SHP77 (cell line): ENCODE measurements at places on chromosomes 13 and 19.

DNA sequence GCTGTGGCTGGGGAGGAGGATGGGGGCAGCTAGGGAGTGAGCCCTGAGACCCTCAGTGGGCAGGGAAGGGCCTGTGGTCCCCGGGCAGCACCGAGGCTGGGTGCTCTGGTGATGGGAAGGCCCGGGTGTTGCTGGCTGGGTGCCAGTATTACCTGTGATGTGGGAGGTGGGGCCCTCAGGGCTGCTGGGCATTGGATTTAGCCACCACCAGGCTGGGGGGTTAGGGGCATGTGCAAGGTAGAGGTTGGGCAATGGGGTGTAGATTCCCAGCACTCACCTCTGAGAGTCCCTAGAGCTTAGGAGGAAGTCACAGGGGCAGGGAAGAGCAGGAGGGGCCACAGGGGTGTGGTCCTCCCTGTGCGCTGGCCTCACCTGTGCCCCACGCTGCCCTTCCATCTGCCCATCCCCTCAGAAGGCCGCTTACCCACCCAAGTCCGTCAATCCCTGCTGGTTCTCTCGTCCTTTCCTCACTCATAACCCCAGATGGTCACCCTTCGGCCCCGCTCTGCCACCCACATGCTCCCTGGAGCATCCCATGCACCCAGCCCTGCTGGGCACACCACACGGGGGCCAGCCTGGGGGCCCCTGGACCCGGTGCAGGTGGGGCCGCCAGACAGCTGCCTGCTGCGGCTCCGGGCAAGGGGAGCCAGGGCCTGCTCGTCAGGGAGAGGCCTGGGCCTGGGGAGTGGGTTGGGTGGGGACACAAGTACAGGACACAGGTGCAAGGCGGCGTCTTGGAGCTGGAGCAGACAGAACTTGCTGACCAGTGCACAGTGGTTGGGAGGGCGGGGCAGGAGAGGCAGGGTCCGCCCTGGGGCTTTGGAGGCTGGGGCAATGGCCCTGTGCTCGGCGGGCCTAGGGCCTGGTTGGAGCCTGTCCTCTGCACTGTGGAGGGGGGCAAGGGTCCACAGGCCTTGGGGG is 12.5 kb downstream of the EPN1 start:
- no peak for DNase-seq

DNA sequence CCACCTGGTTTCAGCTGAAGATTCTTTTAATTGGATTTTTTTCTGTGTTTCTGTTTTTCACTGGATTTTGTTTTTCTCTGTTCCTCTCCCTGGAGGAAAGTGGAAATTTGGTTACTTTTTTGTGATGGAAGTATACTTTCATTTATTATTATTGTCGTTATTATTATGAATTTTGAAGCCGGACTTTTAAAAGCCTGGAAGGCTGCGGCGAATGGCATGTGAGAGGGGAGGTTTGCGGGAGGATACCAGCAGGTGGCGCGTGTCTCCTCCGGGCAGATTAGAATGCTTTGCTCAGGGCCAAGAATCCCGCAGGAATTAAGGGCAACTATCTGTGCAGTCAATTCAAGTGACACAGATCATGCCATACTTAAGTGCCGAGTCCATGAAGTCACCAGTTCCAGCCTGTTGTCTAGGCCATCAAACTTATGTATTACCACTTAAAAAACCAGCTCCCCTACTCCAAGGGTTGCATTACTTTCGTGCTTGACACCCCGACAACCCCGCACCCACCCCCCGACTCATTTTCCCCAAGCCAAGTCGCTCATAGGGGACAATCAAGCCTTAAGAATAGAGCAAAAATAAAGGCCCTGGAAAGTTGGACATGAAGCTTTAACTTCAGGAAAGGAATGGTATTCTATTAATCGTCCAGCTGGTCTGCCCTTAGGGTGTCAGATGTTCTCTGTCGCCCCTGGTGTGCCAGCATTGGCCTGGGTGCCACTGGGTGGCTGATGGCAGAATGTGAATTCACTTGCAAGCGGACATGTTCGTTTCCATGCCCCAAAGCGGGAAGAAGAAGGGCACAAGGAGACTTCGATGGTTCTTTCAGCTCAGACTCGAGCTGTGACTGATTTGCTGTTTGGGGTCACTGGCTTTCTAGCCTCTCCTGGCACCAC is 1.3 kb upstream of the LRCH1 start:
- DNase-seq: peak; percentile 53

DNA sequence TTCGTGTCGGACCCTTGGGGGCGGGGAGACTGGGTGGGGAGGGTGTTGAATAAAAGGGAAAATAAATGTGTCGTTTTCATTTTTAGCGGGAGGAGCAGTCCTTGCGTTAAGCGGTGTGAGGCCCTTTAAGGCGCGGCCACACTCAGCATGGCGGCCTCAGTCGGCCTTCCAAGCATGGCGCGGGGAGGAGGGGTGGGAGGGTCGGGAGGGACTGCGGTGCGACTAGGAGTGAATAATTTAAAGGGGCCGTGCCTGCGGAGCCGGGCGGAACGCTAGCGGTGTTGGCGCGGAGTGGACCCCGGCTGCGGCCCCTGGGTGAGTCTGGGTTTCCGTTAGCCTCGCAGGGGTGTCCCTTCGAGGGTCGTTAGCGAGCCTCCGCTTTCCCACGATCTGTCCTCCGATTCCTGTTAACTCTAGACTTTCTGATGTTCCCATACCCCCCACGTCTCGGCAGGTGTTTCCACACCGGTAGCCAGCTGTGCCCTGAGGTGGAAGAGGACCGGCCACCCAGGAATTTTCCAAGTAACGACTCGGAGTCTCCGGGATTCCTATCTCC is 1.5 kb upstream of the PNPLA6 start:
- peak; percentile 76 for DNase-seq

DNA sequence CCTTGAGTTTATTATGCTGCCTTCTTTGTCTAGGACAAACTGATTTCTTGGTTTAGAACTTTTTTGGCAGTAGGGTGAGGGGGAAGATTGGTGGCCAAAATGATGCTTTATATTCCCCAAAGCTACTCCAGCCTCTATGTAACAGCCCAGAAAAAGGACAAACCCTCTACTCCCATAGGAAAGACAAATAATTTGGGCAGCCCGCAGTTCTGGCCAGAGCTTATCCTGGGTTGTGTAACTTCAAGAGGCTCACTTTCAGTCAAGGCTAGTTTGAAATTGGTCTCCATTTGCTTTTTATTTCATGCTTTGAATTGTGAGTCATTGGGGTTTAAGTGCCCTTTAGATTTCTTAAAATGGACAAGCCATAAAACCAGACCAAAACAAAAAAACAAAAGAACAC is 142.3 kb downstream of the OLFM4 start:
- DNase-seq: no peak

DNA sequence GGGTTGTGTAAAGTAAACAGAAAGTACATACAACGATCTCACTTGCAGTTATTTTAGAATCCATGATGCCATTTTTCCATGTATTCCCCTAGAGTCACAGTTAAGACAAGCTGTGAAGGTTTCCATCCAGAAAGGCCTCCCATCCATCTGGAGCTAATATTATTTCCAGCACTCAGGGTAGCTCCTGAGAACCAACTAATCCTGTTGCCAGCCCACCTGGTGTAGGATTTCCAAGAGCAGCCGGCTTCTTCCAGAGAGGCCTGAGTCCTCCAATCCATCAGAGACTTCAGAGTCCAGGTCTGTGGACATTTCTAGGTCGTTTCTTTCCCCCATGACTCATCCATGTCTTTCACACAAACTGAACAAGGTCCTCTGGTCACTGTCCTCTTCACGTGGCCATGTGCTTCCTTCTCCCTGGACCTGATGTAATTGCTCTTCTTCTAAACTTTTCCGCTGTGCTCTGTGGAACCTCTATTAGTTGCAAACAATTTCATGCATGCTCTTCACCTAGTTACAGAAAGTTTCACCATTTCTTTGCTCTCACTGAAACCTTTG is 270.3 kb upstream of the TMTC4 start:
- DNase-seq: no peak

DNA sequence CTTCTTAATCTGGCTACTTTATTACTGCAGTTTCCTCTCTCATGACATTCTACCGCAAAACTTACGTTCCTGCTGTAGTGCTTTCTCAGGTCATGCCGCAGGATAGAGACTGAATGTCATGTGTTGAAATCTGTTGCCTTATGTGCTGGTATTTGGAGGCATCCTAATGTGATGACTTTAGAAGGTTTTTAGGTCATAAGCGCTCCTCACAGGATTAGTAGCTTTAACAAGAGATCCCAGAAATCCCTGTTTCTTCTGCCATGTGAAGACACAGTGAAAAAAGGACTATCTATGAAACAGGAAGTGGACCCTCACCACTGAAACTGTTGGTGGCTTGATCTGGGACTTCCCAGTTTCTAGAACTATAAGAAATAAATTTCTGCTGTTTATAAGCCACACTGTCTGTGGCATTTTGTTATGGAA is 209.3 kb downstream of the LACC1 start:
- DNase-seq: no peak

DNA sequence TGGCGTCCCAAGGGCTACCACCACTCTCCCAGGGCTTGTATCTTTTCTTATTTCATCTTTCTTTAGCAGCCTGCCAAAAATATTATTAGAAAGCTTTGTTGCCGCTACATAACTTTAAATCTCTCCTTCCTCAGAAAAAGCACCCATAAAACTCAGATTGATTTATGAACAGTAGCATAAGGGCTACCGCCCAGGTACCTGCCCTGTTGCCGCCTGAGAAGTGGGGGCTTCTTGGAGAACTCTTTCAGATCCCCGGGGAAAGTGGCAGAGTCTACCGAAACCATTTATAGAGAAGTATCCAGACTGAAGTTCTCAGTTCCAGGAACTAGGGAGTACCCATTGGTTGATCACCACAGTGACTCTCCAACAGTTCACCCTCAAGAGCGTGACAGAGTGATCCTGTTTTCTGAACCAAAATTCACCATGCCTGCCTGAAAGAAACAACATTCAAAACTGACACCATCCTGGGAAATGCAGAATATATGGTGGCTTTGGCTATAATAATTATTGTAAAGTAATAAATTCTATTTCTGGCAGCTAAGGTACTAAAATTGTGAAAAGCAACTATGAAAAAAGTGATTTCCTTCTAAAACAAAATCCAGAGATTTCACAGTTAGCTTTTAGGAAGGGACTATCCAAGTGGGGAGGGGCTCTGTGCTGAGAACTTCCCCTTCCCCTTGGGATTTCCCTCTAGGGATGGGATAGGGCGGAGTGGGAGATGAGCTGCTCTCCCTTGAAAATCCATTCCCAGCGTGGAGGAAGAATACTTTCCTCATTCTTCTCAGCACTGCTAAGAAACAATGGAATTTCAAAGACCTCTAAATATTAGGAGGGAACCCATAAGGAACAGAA is 877 bp upstream of the N4BP2L1 start:
- no peak for DNase-seq

GRCh38 chr19:41915021-41915775 is 13.1 kb downstream of the ERFL start:
- no peak for DNase-seq

GRCh38 chr13:75469047-75469446 is 12.9 kb downstream of the TBC1D4 start:
- no peak for DNase-seq

- DNase-seq: no peak
Observed at GRCh38 chr19:35041548-35042055, at the start of gene HPN. Gene HPN (plus strand): TSS chr19:35041721. CDS start chr19:35042507, 786 bp downstream.

- no peak for DNase-seq
Observed at GRCh38 chr13:23986619-23987018, 89.3 kb upstream of the C1QTNF9B start.

DNA sequence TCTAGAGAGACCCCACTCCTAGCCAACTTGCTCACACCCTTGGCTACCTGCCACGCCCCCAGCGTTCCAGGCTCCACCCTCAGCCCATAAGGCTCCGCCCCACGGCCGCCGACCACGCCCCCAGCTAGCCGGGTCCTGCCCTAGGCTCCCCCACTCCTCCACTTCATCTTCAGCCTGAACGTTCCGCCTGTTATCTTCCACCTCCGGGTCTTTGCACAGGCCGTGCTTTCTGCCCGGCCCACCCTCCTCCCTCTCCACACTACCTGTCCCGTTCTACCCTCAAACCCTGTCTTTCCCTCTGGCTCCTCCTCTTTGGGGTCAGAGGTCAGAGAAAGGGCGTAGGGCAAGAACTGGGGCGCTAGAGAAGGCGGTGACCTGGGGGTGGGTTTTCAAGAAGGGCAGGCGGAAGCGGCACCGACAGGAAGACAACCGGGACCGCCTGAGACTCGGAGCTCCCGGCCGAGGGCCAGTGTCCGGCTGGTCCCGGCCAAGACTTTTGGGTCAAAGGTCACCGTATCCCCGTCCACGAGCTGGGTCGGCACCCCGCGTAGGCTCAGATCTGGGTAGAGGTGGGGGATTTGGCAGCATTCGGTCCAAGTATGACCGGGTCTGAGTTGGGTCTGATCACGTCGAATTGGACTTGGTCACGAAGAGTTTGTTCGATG is 2.2 kb downstream of the PDE4C start:
- DNase-seq: no peak

DNA sequence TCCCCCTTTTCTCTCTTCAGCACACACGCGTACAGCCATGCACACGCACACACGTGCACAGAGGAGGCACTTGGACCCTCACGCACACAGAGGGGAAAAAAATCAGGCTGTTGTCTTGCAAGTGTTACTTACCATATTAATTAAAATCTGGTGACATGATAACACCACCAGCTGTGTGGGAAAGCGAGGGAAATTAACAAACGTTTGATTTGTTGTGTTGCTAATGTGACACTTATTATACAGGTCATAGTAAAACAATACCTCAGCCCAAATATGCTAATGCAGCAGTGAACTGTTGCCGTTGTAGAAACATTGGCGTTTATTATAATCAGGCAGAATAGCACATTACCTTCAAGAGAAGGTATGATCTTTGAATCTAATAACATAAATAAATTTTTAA is 211.7 kb downstream of the TEX29 start:
- DNase-seq: no peak

GRCh38 chr19:40280608-40281221 is 4.4 kb downstream of the AKT2 start:
- DNase-seq: no peak

GRCh38 chr19:41619018-41619556 is 7.8 kb downstream of the CEACAM4 start:
- DNase-seq: no peak

DNA sequence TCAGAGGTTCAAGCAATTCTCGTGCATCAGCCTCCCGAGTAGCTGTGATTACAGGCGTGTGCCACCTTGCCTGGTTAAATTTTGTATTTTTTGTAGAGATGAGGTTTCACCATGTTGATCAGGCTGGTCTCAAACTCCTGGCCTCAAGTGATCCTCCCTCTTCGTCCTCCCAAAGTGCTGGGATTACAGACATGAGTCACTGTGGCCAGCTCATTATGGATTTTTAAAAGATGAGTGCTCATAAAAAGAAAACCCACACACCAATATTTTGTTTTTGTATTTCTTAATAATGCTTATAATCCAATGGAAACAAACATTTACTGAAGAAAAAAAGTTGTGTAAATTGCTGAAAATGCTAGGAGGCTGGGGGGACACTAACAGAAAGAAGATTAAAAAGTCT is 5.0 kb upstream of the MICU2 start:
- DNase-seq: no peak
